ENCODE measurements at places on chromosomes 16 and 17. TPM values are rescaled to one million over a fixed set of nuclear protein-coding genes. Genes with fewer than 3 reads are reported as not detected.
A peak's percentile ranks its signal among the peaks of the same experiment; 100 is the strongest.

GRCh38 chr17:14552306-14552705 lies 251.4 kb downstream of the HS3ST3B1 start:
- H3K4me3 ChIP-seq = no peak overlapping the region
- H3K27ac ChIP-seq = no peak overlapping the region
- DNase-seq = no peak
- H3K27me3 ChIP-seq = no peaks in the 10 kb centered on the region
- H3K36me3 ChIP-seq = no peaks in the 10 kb centered on the region

- no peak overlapping the region for H3K4me3 ChIP-seq
- no peak for DNase-seq
- H3K27ac ChIP-seq = no peak overlapping the region
Observed at GRCh38 chr17:64547319-64547718, 40.5 kb downstream of the CEP95 start.

The PIGL gene
- total RNA-seq = 77.1 TPM

GRCh38 chr16:67165121-67166078 lies 855 bp downstream of the HSF4 start:
- H3K27ac ChIP-seq = no peak overlapping the region
- H3K4me1 ChIP-seq = peaks cover 14% of the 10 kb centered on the region
- H3K27me3 ChIP-seq = no peaks in the 10 kb centered on the region
- DNase-seq = peak; percentile 48

DNA sequence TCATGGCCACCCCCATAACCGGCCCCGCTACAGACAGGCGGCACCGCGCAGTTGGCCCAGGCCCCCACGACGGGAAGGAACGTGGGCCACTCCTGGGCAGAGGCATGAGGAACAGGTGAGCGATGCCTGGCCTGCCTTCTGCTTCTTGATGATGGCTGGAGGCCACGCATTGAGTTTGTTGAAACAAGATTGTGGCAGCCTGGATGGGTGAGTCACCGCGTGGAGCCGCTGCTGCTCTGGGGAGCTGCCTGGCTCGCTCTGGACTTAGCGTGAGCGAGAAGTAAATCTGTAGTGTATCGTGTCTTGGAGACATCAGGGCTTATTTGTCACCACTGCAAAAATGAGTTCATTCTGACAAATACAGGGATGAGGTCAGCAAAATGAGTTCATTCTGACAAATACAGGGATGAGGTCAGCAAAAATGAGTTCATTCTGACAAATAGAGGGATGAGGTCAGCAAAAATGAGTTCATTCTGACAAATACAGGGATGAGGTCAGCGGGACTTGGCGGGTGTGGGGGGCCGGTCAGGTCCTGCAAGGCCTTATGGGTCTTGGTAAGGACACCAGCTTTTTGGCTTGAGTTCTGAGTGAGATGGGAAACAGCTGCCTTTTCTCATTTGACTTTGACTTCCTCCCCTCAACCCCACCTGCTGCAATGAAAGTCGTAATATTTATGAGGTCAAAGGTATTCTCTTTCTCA lies 93.0 kb downstream of the SEC14L1 start:
- no peaks in the 10 kb centered on the region for H3K4me1 ChIP-seq

DNA sequence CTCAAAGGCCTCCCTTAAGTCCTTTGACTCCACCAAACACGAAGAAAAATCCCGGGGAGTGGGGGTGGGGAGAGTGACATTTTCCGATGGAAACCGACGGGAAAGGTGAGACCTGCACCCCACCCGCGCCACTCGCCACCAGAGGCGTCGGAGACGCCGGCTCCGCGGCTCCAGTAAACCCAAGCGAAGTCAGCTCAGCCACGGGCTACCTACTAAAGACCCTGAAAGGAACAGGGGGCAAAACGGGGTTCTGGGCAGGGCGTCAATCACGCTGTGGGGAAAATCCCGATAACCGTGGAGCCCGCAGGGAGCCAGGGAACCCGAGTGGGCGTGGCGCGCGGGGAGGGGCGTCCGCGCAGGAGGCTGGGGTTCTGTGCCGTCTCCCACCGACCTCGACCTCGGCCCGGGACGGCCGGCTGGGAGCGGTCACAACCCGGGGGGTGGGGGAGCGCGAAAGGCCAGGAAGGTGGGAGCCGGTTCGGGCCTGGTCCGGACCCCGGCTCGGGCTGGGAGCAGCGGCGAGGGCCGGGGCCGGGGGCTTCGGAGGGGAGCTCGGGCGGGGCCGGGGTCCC lies 565 bp downstream of the WDR45B start:
- H3K36me3 ChIP-seq = no peaks in the 10 kb centered on the region
- peak overlapping the region; percentile 100 for H3K27ac ChIP-seq
- peak overlapping the region; percentile 90 for H3K4me3 ChIP-seq

The CDRT15 gene
- total RNA-seq = not detected

- no peaks in the 10 kb centered on the region for H3K36me3 ChIP-seq
- no peak for DNase-seq
- H3K27ac ChIP-seq = no peak overlapping the region
- H3K4me3 ChIP-seq = no peak overlapping the region
- H3K27me3 ChIP-seq = no peaks in the 10 kb centered on the region
- no peaks in the 10 kb centered on the region for H3K4me1 ChIP-seq
Observed at GRCh38 chr17:42062681-42063080, 12.3 kb upstream of the C17orf113 start.

DNA sequence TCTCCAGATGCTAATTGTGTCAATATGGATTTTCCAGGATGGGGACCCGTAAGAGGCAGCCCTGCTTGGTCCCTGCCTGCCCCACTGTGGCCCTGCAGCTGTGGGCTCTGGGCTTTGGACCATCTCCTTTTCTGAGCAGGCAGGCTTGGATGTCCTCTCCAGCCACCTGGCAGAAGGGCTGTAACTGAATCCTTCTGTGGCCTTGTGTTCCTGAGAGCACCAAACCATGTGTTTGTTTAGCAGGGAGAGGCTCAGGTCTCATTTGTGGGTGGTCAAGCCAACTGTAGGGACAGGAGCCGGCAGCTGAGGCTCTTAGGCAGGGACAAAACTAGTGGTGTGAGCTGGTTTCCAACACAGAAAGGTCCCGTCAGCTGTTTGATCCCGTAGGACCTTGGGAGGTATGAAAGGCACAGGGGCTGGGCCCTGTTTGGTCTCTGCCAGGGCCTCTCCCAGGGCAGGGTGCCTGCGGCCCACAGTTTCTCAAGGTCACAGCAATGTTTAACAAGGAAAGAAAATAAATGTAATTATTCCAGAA lies 18.5 kb downstream of the SEC14L5 start:
- H3K4me1 ChIP-seq = no peaks in the 10 kb centered on the region
- no peak overlapping the region for H3K4me3 ChIP-seq
- no peak for DNase-seq
- H3K36me3 ChIP-seq = no peaks in the 10 kb centered on the region

The VASN gene
- total RNA-seq = 11.6 TPM

The SPATA32 gene
- total RNA-seq = not detected

DNA sequence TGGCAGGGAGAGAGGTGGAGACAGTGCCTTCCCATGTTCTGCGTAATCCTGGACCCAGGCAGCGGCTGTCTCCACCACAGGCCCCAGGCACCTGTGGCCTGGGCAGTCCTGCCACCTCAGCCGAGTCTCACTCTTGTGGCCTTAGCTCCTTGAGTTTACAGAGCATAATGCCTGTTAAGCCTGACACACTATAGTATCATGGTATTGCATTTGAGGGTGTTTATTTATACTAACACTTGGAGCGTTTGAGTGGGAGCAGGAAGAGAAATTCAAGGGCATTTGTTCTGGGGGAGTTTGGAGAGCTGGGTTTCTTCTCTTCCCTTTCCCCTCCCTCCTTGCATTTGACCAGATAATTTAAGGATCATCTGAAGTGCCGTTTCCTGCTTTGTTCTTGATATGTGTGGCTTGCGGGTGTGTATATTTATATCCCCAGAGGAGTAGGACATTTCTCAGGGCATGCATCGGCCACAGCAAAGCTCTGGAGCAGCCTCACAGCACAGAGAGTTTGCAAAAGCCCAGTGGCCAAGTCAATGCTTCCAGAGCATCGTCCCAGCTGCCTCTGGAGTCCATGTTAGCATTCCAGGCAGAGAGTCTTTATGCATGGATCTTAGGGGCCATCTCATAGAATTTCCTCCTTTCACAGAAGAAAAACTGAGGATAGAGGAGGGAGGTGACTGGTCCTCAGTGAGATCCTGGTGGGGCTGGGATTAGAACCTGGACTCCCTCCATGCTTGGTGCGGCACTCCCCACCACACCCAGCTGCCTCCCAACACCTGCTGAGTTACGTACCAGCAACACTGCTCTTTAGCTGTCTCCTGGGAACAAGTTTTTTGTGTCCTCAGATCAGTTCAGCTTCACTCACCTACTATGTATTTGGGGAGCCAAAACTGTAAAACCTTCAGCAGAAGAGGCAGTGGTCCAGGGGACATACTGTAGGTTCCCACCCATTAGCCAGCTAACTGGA lies 222.8 kb downstream of the CCDC182 start:
- no peaks in the 10 kb centered on the region for H3K36me3 ChIP-seq
- H3K27ac ChIP-seq = no peak overlapping the region
- H3K4me3 ChIP-seq = no peak overlapping the region
- no peaks in the 10 kb centered on the region for H3K4me1 ChIP-seq
- H3K27me3 ChIP-seq = no peaks in the 10 kb centered on the region

GRCh38 chr17:66863820-66864219 lies 28.9 kb downstream of the CACNG5 start:
- H3K4me3 ChIP-seq = no peak overlapping the region
- H3K27ac ChIP-seq = no peak overlapping the region
- no peaks in the 10 kb centered on the region for H3K4me1 ChIP-seq
- H3K27me3 ChIP-seq = no peaks in the 10 kb centered on the region
- no peak for DNase-seq
- no peaks in the 10 kb centered on the region for H3K36me3 ChIP-seq

DNA sequence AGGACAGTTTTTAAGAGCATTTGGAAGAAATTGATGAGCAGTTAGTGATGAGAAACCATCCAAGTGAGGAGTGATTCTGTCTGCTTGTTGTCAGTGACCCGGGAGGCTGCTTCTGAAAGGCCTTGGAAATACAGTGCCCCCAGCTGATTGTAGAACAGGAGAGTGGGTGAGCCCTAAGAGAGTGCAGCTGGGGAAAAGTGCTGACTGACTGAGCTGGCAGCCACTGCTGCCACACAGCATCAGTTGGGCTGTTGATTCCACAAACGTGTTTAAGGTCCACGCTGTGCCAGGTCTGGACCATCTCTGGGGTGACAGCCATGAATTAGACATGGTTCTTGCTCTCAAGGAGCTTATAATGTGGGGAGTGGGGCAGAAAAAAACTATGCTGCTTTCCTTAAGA lies 18.9 kb downstream of the NUP93 start:
- H3K36me3 ChIP-seq = no peaks in the 10 kb centered on the region
- no peak for DNase-seq
- H3K27ac ChIP-seq = no peak overlapping the region
- no peak overlapping the region for H3K4me3 ChIP-seq
- no peaks in the 10 kb centered on the region for H3K27me3 ChIP-seq

GRCh38 chr17:81888105-81888987 lies 3.0 kb downstream of the ALYREF start:
- no peaks in the 10 kb centered on the region for H3K27me3 ChIP-seq
- peaks cover 62% of the 10 kb centered on the region for H3K36me3 ChIP-seq
- DNase-seq = no peak
- no peak overlapping the region for H3K4me3 ChIP-seq
- H3K27ac ChIP-seq = no peak overlapping the region

DNA sequence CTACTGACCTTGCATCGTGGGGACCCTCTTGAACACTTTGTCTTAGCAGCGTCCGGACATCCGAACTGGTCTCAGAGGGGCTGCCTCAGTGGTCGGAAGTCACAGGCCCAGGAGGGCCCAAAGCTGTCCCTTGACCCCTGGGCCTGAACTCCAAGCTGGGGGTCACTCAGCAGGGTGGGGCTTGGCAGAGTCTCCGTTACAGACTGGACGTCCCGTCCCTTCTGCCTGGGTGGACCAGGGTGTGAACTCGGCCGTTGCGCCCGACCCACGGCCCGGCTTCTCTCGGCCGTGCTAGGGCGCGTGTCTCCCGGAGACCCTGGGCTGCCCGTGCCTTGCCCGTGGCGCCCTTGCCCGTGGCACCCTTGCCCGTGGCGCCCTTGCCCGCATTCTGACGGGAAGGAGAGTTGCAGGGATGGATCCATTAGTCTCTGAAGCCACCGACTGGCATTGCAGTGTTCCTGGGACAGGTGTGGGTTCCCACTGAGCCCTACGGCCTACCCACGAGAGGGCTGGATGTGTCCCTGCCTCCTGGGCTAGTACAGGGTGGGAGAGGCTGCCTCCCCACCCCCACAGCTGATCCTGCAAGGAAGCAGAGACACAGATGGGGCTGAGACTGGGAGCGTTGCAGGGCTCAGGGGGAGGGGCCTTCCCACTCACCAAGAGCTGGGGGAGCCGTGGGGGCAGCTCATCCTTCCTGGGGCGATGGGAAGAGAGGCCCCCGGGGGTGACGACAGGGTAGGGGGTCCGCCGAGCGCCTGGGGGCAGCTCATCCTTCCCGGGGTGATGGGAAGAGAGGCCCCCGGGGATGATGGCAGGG lies 4.9 kb downstream of the CACNA1H start:
- no peaks in the 10 kb centered on the region for H3K27me3 ChIP-seq
- peak overlapping the region; percentile 25 for H3K27ac ChIP-seq
- no peak for DNase-seq
- H3K4me1 ChIP-seq = peaks cover 24% of the 10 kb centered on the region

- H3K27ac ChIP-seq = no peak overlapping the region
- H3K4me3 ChIP-seq = no peak overlapping the region
- DNase-seq = no peak
- H3K4me1 ChIP-seq = peaks cover 5% of the 10 kb centered on the region
- H3K36me3 ChIP-seq = no peaks in the 10 kb centered on the region
Observed at GRCh38 chr17:67294451-67295199, 49.6 kb upstream of the HELZ start.

DNA sequence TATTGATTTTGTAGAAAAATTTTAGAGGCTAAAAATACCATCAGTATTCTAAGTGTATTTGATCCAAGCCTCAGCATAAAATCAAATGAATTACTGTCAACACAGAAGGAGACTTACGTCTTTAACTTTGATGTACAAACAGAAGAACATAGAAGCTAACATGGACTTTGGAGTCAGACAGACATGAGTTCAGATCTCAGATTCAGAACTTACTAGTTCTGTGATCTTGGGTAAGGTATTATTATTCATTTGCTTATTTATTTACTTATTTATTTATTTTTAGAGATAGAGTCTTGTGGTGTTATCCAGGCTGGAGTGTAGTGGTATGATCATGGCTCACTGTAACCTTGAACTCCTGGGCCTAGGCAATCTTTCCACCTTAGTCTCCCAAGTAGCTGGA lies 4.0 kb upstream of the SLFN12L start:
- H3K4me3 ChIP-seq = peak overlapping the region; percentile 33
- peak overlapping the region; percentile 65 for H3K27ac ChIP-seq
- DNase-seq = no peak
- H3K27me3 ChIP-seq = no peaks in the 10 kb centered on the region
- no peaks in the 10 kb centered on the region for H3K36me3 ChIP-seq
